ENCODE measurements at places on chromosomes 5 and 9.

DNA sequence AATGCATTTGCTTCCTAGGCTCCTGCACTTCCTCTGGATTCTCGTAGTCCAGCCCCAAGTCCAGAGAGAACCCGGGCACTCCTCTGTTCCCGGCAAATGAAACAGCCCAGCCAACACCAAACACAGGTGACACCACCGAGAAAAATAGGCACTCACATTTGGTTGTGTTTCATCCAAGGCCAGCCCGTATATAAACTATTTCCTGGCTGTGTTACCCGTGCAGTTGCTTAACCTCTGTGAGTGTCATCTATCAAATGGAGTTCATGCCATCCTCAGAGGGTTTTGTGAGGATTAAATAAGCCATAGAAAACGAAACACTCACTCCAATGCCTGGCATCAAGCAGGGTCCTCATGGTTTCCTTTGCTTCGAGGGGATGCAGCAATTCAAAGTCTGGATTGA is 115.2 kb downstream of the BOD1 start:
- DNase-seq, result no peak

- DNase-seq, result no peak
Observed at GRCh38 chr5:61472172-61472958, 140.3 kb downstream of the ZSWIM6 start.

- no peak for DNase-seq
Observed at GRCh38 chr9:136044971-136045594, 50.0 kb downstream of the NACC2 start.

DNA sequence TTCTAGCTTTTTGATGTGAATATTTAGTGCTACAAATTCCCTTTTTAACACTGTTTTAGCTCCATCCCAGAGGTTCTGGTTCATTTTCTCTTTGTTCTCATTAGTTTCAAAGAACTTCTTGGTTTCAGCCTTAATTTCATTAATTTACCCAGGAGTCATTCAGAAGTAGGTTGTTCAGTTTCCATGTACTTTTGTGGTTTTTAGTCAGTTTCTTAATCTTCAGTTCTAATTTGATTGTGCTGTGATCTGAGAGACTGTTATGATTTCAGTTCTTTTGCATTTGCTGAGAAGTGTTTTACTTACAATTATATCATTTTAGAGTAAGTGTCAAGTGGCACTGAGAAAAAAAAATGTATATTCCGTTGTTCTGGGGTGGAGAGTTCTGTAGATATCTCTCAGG is 240.1 kb upstream of the RASA1 start:
- no peak for DNase-seq

- no peak for DNase-seq
Observed at GRCh38 chr5:131634666-131634995, 398 bp downstream of the RAPGEF6 start.

DNA sequence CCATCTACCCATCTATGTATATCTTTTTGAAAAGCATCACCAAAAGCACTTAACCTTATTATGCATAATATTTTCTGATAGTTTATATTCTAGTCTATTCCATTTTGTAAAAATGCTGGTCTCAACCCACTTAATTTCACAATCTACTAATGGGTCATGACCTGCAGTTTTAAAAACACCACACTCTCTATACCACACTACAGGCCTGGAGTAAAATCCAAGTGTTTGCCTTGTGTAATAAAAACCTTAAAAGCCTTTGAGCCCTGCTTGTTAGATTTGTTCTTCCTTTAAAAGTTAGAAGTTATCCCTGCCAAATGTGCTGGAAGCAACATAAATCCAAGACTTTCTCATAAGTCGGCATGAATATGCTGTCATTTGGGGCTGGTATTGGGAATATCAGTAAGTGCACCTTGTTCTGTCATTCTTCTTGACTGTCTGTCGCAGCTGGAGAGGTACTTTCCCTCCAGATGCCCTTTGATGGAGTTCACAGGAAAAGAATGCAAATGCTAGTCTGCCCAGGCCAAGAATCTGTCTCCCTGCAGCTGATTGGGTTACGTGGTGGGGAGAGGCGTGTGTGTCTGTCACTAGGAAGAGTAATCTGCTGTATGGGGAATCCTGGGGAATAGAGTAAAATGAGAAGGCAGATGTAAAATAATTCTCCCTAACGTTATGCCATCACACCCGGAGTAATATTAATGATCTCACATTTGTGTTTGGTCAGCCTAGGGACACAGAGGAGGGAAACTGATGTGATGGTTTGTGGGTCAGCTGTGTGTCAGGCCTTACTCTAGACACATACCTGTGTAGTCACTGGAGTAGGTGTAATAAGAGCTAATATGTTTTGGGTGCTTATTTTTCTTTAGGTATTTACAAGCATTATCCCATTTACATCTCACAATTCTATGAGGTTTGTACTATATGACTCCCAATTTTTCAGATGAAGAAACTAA is 79.4 kb downstream of the ZNF366 start:
- no peak for DNase-seq

GRCh38 chr5:119323601-119324000 is 32.2 kb upstream of the TNFAIP8 start:
- DNase-seq, result no peak

DNA sequence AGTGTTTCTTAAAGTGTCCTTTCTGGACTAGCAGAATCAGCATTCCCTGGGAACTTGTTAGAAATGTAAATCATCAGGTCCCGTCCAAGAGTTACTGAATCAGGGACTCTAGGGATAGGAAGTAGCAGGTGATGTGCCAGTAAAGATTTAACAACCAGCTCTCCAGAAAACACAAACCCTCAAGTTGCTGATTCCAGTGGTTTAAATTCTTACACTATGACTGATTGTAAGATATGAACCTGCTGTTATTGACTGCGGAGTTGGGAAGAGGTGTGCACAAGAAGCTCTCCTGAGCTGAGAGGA is 39.1 kb upstream of the BASP1 start:
- no peak for DNase-seq

GRCh38 chr5:14295610-14296009 is 152.5 kb downstream of the TRIO start:
- DNase-seq, result no peak

DNA sequence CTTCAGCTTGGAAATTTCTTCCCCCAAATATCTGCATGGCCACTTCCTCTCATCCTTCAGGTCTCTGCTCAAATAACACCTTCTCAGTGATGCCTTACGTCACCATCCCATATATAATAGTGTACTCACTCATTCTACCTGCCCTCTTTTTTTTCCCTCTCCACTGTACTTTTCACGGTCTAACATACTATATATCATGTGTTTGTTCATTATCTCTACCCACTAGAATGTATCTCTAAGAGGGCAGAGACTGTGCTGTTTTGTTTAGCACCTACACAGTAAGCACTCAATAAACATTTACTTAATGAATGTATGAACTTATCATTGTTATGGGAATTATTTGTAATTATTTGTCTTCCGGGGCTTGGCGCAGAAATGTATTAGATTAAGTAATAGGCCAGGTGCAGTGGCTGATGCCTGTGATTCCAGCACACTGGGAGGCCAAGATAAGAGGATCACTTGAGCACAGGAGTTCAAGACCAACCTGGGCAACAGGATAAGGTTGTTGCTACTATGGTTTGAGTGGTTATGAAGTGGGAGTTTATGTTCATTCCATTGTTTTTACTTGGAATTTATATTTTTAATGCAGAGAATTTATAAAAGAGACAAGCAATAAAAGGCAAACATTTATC is 6.0 kb upstream of the IL13 start:
- no peak for DNase-seq

DNA sequence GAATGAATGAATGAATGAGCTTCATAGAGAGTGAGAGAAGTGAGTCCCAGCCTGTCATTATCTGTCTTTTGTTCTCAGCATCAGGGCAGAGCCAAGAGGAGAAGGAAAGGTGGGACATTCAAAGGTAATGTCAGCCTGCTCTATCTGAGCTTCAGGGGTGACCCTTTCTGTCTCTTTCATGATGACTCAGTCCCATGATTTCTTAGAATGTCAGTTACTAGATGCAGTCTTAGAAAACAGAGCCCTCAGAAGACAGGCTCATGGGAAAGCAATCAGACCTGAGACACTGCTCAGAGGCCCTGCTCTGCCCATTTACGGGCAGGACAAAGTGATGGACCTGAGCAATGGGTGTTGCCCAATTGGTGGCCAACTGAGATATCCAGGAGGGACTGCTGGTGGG is 1.1 kb downstream of the SPATA31D1 start:
- no peak for DNase-seq

All from NCI-H1436 treated with DMSO at 0.1 percent for 48 hours (cell line).